ENCODE measurements at places on chromosomes 6 and 20.

DNA sequence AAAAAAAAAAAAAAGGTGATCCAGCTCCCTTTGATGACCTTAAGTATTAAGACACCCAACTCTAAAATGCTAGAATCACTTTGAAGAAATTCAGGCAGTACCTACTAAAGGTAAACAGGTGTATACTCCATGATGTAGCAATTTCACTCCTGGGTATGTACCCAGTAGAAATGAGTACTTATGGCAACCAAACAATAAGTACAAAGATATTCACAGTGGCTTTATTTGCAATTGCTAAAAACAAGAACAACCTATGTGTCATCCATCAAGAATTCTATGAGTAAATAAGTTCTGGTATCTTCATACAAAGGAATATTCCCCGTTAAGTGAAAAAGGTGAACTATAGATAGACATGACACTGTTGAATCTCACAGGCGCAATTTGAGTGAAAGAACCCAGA is 29.4 kb downstream of the MDGA1 start:
- DNase-seq = no peak

GRCh38 chr6:158775832-158776231 is 43.3 kb downstream of the EZR start:
- no peak for DNase-seq

DNA sequence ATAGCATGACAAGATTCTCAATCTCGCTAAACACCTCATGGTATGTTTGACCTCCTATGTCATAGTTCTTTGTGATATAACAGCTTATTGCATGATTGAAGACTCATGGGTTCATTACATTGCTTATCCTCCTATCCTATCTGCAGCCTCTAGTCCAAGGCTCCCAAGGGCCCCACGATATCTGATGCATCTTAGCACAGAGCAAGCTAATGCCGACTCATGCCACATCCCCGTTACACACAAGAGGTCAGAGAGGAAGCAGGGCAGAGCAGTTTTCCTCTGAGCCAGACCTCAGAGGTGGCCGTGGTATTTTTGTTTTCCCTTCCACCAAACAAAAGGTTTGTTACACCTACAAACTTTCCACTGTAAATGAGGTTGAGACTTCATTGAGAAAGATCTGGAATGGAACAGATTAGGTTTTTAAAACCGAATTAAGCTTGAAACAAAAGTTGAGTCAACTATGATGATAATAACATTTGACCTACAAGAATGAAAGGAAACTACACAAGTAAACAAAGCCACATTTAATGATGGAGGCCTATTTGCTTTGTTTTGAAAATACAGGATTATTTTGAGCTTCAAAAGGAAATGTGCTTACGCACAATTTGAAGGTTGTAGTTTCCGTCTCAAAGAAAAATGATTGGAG is 133.9 kb upstream of the MYLIP start:
- no peak for DNase-seq

DNA sequence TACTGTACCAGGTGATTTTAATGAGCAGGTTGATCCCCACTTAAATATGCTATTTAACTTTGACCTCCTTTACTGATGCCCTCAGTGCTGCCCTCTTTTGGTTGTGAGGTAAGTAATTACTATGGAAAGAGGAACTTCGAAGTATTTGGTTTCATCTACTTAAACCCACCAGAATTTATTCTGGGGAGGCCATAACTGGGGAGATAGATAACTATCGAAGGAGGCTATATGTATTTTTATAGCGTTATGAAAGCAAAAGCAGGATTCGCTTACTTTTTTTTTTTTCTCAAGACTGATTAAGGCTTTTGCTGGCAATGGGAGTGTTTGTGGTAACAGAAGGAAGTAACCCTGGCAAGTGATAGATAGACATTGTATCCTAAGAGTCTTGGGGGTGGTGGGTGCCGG is 168.9 kb upstream of the CENPW start:
- DNase-seq = no peak

DNA sequence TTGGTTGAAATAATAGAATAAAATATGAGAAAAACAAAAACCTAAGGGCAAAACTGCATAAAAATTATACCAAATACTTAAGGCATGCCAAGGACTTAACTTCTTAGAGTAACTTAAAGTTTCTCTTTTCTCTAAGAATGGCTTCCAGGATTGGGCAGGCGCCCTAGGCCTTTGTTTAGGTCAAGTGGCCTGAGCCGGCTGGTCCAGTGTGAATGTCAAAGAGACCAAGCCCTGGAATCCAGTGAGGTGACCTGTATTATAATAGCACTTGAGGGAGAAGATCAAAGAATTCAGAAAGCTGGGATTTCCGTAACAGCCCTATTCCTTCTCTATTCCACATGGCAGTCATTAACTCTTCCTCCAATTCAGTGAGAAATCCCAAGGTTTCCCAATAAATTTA is 6.6 kb downstream of the METTL24 start:
- no peak for DNase-seq

DNA sequence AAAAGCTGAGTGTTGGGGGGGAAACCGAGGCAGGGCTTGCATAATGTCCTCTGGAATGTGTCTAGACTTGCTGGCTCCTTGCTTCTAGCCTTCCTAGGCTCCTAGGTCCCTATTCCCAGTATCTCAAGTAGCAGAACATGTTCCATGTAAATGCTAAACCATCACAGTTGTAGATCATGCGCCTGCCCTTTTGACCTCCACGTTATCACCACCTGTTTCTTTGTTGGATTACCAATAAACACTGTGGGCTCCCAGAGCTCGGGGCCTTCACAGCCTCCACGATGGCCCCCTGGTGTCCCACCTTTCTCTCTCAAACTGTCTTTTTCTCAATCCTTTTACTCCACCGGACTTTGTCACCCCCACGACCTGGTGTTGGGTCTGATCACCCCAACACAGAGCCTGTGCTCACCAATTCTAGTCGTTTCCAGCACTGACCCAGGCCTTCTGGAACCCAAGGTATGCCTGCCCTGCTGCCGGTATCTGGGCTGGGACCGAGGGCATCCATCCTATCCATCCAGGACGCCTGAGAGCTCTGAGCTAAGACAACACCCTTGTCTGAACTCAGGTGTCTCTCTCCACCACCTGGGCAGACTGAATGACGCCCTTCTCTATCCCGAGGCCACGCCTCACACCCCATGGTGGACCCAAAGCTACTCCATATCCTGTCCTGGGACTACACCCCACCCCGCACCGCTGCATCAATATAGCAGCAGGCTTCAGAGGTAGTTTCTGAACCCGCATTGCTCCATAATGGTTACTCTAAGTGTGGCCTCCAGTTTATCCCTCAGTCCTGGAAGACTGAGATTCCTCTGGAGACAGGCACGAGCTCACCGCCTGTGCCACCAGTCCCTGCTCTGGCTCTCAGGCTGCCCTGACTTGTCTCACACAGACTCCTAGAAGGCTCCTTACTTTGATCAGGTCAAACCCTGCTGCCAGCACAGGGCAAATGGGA is 9.3 kb upstream of the PRR18 start:
- DNase-seq = no peak

DNA sequence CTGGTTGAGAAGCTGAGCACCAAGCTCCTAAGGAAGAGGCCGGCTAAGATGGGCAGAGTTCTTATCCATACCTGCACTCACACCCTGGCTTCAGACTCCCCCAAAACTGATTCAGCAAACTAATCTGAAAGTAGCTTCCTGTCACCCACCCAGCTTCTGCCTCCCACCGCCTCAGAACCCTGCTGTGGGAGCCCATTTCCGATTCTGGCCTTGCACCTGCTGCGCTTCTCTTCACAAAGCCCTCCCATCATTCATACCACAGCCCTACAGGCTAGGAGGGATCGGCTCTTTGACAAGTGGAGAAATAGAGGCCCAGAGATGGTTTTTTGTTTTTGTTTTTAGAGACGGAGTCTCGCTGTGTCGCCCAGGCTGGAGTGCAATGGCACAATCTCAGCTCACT is 28.7 kb downstream of the HM13 start:
- no peak for DNase-seq

DNA sequence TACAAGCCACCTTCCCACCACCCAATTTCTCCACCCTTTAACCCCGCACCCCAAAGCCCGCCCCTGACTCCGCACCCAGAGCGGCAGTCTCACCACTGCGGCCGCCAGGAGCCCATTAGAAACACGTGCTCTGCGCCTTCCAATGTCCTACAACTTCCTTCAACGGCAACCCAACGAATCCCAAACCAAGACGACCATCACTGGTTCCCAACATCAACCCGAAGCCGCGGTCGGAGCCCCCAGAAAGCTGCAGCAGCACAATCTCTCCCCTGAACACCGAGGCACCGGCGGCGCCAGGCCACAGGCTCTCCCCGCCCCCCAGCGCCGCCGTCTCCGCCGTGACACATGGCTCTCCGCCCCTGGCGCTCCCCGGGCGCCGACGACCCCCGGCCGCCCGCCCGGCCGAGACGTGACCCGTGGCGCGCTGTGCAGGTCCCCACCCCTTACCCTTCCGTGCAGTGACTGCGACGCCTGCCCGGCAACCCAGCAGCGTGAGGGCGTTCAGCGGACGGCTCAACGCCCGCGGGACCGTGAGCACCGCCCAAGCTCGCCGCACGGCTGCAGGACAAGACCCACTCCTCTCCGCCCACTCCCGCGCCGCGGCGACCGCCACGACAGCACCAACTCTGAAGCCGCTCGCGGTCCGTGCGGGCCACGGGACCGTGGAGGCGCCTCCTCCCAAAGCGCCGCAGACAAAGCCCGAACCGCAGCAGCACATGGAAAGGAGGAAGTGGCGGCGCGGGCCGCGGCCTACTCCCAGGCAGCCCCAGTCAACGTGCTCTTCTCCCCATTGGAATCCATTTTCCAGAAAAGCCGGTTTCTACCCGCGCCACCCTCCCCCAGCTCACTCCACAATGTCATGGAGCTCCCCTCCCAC is 551 bp downstream of the SYNCRIP start:
- DNase-seq = peak; percentile 14

- no peak for DNase-seq
These were observed 71.0 kb upstream of the SIRPA start for GRCh38 chr20:1824181-1824580.

- DNase-seq = no peak
These were observed 34.3 kb downstream of the GPLD1 start for GRCh38 chr6:24455061-24455460.

DNA sequence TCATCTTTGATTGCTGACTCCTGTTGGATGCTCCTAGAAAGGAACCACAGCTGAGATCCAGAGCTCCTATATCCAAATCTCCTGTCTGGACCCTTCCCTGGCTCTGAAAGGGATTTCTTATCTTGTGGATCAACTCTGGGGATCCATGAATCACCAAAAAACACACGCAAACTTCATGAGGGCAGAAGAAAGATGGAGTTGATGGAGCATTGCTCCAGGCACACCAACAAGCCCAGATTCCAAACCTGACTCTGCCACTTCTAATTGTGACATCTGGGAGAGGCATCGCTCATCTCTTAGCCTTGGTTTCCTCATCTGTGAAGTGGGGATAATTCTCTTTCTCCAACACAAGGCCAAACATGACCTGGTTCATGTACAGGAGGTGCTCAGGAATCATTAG is 6.7 kb downstream of the KCNS1 start:
- DNase-seq = no peak

- DNase-seq = no peak
These were observed 172.9 kb upstream of the CDYL start for GRCh38 chr6:4603291-4603690.

- DNase-seq = no peak
These were observed 6.6 kb downstream of the TDP2 start for GRCh38 chr6:24660105-24660504.

GRCh38 chr6:12077021-12077710 is 65.1 kb downstream of the HIVEP1 start:
- no peak for DNase-seq

DNA sequence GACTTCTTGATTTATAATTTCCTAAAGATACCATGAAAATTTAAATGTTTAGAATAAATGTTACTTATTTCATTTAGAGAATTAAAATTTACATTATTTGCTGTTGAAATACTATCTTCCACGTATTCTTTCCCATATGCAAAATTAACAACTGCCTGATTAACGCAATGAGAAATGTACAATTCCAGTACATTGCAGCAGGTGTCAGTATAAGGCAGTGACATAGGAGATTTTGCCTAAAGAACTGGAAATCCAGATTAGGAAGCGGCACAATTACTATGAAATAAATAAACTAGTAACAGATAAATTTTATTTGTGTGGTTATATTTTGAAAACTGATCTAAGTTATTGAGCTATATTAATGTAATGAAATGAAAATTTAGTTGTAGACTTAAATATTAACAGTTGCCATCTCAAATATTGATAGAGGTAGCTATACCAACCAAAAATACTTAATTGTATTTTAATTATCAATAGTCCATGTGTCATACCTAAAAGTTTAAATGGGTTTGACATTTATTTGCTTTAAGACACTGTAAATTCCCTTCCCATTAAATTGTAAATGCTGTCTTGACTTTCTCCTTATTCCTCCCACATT is 300.2 kb downstream of the UTRN start:
- no peak for DNase-seq

DNA sequence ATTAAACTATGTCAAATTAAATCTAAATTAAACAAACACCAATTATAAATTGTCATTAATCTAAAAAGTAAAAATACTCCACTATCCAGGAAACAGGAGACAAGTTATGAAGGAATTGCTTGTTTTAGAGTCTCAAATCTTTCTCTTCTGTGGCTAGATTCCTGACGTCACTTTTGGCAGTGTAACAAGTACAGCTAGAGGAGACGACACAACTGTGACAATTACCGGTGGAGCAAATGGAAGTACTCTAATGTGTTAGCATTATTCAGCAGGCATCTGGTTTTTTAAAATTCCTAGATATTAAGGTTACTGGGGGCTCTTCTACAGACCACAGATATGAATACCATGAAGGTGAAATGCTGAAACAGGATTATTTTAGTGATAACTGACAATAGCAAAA is 1042.7 kb downstream of the EPHA7 start:
- DNase-seq = no peak

DNA sequence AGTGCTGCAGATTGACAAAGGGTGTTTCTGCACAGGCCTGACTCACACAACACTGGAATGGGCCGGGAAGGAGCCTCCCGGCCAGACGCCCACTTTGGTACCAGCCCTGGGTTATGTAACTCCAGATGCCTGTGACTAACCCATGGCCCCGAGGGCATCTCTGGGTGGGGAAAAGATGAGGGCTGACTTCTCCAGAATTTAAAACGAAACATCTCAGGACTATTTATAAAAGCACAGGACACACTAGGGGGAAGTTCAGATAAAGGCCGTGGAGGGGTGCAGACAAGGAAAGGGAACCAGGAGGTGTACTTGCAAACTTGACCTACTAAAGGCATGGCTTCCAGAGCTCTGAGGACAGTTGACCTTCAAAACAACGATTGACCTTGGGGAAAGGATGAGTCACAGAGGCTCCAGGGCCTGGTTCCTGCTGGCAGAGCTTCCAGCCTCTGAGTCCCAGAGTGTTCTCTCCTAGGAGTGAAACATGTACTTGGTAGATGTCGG is 196.9 kb downstream of the NFATC2 start:
- no peak for DNase-seq

DNA sequence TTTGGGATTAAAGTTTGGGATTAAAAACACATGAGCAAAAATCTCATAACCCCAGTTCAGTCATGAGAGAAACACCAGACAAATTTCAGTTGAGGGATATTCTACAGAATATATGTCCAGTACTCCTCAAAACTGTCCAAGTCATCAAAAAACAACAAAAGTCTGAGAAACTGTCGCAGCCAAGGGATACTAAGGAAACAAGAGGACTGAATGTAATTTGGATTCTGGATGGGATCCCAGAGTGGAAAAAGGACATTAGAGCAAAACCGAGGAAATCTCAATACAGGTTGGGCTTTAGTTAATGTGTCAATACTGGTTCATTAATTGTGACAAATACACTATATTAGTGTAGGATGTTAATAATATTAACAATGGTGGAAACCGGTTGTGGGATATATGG is 219.3 kb downstream of the BCKDHB start:
- no peak for DNase-seq

Data from NCI-H2171 (cell line).